ENCODE measurements at places on chromosomes 12 and 14.

DNA sequence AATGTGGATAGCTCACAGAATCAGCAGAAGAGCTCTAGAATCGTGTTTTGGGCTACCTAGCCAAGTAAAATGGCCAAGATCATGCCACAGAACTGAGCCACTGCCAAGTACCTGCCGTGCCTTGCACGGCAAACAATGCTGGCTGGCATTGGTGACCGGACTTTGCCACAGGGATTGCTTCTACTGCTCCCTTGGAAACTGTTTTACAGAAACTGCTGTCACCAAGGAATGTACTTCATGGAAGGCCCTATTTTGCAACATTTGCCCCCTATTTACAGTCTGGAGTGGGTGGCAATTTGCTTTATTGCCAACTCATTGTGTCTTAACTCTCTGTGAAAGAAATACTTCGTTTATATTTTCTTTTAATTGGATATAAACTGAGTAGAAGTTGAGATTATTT lies 49.0 kb downstream of the BORCS5 start:
- DNase-seq: no peak

- DNase-seq: peak; percentile 3
These were observed 87.3 kb upstream of the E2F7 start for GRCh38 chr12:77152623-77153193.

GRCh38 chr14:39090548-39091111 lies 12.4 kb downstream of the SEC23A start:
- no peak for DNase-seq

- DNase-seq: peak; percentile 38
These were observed 35.3 kb downstream of the MIPOL1 start for GRCh38 chr14:37232907-37233481.

DNA sequence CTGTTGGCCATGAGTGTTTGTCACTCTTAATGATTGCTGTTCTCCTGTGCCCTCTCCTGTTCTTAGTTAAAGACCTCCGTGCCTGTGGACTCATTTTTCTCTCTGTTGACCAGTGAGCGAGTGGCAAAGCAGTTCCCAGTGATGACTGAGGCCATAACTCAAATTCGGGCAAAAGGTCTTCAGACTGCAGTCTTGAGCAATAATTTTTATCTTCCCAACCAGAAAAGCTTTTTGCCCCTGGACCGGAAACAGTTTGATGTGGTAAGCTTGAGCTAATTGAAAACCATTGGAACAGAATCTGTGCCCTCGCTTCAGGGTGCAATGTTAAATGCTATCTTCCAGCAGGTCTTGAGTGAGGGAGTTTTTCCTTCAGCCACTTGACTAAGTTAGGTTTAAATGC lies 19.8 kb downstream of the ACAD10 start:
- peak; percentile 94 for DNase-seq

GRCh38 chr12:13181375-13182070 lies 15.0 kb upstream of the EMP1 start:
- DNase-seq: no peak

DNA sequence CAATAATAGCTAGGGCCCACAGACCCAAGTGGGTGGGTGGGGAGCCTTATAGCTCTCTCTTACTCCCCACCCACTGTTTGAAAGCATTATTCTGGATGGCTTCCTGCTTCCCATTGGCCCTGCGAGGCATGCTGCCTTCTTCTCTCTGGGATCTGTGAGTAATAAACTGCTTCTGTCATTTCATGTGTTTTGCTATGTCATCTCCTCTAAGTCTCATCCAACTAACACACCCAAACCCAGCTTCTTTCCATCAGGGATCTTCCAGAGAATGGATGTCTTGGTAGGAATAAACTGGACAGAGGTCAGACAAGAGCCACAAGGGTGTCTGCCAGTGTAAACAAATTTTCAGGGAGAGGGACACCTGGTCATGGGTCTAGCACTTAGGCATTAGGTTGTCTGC lies 66.4 kb upstream of the BDKRB2 start:
- no peak for DNase-seq

GRCh38 chr14:106060276-106060975 lies 534.0 kb downstream of the TMEM121 start:
- no peak for DNase-seq

DNA sequence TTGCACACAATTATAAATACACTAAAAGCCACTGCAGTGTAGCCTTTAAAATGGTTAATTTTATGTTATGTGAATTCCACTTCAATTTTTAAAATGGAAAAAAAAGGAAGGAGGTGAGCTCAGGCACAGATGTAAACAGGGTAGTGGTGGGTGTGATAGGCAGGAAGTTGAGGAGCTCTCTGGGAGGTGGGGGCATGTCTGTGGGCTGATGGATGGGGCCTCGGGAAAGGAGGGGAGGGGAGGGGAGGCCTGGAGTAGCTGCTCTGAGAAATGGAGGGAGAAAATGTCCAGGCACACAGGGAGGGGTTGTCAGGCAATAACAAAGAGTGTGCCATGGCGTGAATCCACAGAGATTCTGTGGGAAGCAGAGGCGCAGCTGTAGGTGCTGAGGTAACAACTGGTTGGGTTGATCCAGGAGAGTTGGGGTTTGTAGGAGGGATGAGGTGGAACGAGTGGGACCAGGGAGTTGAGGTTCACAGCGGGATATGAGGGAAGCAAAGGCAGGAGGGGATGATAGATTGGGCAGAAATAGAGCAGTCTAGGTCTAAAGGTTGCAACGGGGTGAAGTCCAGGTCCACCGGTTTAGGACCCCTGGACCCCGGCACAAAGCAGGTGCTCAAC lies 57.2 kb downstream of the LTBP2 start:
- peak; percentile 23 for DNase-seq

GRCh38 chr14:97120204-97120603 lies 323.0 kb downstream of the VRK1 start:
- DNase-seq: no peak

GRCh38 chr12:93847517-93848474 lies 170.6 kb downstream of the CRADD start:
- peak; percentile 68 for DNase-seq

- no peak for DNase-seq
These were observed 151.4 kb upstream of the EEA1 start for GRCh38 chr12:93080452-93080851.

DNA sequence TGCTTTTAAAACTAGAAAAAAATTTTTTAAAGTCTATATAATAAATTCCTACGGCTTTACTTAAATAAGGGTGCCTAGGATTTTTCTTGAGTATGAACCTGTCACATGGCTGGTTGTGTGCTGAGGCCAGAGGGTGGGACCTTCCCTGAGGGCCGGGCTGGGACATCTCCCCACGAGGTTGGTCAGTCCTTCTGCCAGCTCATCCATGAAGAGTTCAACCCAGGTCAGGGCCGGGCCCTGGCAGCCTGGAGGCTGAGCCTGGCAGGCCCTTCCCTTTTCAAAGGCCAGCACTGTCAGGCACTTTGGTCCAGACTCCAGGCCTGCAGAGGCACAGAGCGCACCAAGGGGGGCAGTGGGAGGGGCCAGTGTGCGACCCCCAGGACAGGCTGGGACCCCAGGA lies 31.7 kb downstream of the TNFAIP2 start:
- no peak for DNase-seq

- DNase-seq: no peak
These were observed 154.2 kb downstream of the NRXN3 start for GRCh38 chr14:78324353-78324752.

DNA sequence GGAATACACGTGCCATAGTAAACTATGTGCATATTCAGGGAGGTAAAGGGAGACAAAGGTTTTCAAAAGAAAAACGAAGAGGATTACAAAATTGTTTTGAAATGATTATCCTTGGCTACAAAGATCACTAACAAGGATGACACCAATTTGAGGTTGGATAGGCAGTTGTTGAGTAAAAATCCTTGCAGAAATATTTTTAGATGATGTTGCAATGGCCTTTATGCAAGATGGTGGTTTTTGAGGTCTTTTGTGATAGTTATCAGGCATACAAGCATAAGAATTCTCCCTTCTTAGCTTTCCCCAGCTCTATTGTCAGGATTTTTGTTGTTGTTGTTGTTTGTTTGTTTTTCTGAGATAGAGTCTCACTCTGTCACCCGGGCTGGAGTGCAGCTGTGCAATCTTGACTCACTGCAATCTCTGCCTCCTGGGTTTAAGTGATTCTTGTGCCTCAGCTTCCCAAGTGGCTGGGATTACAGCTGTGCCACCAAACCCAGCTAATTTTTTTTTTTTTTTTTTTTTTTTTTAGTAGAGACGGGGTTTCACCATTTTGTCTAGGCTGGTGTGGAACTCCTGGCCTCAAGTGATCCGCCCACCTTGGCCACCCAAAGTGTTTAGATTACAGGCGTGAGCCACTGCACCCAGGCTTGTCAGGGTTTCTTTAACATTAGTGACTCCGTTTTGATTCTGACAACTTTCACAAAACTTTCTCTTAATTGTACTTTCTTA lies 7.8 kb downstream of the RNASE1 start:
- DNase-seq: no peak

DNA sequence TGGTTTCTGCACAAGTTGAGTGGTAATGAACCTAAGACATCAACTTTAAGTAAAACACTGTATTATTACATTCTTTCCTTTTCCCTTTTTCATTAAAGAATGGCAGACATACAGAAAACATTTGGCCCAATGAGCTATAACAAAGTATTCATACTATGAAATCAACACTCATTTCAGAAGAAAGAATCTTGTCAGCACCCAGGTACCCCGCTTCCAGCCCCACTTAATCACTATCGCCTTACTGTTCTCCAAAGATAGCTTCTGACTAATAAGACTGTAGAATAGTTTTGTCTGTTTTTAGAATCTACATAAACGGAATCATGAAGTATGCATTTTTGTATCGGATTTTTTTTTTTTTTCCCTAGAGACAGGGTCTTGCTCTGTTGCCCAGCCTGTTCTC lies 9.5 kb downstream of the CNTN1 start:
- no peak for DNase-seq

DNA sequence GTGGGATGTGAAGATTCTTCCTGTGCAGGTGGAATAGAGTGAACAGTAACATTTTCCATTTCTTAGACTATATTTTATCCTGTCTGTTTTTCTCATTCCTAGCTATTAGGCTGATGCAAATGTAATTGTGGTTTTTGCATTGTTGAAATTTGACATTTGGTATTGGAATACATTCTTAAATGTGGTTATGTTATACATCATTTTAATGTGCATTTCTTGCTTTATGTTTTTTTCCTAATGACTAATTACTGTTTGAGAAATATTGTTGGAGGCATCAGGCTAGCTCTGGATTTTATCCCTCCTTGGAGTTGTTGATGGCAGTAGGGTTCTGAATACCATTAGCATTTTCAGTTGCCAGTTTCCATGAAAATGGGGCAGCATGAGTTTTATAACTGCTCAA lies 75.9 kb upstream of the GNG2 start:
- no peak for DNase-seq

DNA sequence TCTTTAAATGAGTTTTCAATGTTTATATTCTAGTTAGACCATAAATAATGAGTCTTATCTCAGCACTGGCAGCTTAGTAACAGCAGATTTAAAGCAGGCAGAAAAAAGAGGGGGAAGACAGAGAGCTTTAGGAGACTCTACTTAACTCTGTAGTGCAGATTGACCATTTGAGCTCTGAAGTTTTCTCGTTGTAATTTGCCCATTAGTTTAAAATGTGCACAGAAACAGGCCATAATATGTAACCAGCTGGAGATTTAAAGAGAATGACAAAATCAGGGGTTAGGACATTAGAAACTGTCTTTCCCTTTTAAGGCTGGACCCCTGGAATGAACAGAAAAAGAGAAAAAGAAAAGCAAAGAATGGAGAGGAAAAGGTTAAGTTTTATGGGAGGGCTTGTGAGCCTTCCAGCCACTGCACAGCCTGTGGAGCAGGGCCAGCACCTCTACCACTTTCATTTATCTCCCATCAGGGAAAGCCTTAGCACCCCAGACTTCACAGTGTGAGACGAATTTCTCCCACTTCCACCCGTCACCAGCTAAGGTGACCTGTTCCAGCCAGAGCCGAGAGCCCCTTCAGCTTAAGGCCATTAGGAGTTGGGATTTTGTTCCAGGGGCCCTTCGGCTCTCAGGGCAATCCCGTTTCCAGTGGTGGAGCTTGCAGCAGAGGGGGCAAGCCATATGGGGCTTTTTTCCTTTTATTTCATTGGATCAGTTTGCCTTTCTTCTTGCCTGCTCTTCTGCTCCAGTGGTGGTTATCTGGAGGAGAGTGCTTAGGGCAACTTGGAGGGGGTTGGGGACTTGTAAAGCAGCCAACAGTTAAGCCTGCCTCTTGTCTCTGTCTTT lies 8.0 kb downstream of the IL22 start:
- DNase-seq: no peak

DNA sequence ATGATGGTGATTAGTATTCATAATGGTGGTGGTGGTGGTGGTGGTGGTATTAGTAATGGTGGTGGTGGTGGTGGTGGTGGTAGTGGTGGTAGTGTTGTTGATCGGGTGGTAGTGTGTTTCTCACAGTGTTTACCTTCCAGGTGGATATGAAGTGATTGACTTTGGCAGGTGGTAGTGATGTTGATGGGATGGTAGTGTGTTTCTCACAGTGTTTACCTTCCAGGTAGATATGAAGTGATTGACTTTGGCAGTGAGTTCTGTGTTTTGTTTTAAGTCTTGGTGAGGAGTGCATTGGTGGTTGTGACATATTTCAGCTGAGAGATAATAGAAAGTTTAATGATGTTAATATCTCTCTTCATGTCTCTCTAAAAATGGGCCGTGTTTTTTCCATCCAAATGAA lies 189.4 kb downstream of the TMTC2 start:
- DNase-seq: no peak

DNA sequence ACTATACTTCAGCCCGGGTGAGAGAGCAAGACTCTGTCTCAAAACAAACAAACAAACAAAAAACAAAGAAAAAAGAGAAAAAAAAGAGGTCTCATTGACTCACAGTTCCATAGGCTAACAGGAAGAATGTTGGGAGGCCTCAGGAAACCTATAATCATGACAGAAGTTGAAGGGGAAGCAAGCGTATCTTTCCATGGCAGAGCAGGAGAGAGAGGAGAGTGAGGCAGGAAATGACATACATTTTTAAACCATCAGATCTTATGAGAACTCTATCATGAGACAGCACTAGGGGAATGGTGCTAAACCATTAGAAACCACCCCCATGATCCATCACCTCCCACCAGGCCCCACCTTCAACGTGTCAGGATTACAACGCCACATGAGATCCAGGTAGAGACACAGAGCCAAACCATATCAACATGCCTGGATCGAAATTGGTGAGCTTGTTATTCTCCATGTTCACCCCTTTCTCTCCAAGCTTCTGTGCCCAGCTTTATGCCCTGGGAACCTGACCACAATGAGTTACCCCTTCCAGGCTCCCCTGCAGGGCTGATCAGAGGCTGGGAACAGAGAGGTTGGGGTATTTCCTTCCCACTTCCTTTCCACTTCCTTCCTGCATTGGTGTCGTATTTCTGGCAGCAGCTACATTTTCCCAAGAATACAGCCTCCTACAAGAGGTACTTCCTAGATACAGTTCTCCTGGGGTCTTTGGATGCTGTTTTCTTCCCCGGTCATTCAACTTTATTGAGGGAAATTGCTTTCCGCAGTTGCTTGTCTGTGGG lies 219.3 kb upstream of the FLRT2 start:
- no peak for DNase-seq

DNA sequence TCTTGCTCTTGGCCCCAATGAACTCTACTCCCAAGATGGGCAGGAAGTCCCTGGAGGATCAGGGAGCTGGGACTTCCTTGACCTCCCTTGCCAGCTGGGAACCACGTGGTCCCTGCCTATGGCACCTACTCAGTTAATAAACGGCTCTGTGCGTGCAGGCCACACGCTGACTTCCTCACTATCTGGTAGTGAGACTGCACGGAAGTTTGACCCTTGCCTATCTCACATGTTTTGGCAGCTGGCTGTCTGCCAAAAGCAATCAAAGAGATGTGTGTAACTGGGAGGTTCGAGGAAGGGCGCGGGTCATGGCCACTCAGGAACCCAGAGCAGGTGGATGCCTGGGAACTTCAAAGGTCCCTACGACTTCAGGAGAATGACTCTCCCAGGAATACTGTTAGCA lies 57.9 kb downstream of the RFLNA start:
- DNase-seq: peak; percentile 71

Data from KBM-7 (cell line).